Activated T-cell treated with anti-CD3 and anti-CD28 coated beads, Interleukin-2, amount 50 U/mL, for 72 hours (primary cell): ENCODE measurements at places on chromosomes 11 and 22.

DNA sequence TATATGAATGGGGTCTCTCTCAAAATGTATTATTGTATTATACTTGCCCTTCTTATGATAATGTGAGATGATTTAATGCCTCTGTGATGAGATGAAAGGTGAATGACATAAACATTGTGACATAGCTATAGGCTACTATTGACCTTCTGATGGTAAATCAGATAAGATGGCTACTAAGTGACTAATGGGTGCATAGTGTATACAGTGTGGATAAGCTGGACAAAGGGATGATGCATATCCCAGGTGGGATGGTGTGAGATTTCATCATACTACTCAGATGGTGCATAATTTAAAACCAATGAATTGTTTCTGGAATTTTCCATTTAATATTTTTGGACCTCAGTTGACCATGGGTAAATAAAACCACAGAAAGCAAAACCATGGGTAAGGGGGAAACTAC is 243.5 kb downstream of the SBF2 start:
- no peak for DNase-seq

GRCh38 chr22:17773606-17774205 is 563 bp downstream of the BID start:
- DNase-seq = peak; percentile 77

- DNase-seq = no peak
Observed at GRCh38 chr11:102473543-102473942, 21.0 kb upstream of the TMEM123 start.

DNA sequence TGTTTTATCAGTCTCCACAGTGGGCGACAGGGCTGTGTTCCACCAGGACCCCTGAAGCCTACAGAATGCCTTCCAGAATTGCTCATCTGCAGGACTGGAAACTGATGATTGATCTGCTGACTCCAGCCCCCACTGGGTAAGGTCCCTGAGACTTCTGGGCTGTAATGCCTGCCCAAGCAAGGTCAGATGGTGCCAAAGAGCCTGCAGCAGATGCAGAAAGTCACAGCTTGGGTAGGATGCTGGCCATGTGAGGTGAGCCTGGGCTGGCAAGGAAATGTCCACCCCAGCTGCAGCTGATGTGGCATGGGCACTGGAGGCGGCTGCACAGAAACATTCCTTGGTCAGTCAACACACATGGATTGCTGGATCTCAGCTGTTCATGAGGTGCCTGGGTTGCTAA is 30.9 kb downstream of the LRRC32 start:
- DNase-seq = no peak

DNA sequence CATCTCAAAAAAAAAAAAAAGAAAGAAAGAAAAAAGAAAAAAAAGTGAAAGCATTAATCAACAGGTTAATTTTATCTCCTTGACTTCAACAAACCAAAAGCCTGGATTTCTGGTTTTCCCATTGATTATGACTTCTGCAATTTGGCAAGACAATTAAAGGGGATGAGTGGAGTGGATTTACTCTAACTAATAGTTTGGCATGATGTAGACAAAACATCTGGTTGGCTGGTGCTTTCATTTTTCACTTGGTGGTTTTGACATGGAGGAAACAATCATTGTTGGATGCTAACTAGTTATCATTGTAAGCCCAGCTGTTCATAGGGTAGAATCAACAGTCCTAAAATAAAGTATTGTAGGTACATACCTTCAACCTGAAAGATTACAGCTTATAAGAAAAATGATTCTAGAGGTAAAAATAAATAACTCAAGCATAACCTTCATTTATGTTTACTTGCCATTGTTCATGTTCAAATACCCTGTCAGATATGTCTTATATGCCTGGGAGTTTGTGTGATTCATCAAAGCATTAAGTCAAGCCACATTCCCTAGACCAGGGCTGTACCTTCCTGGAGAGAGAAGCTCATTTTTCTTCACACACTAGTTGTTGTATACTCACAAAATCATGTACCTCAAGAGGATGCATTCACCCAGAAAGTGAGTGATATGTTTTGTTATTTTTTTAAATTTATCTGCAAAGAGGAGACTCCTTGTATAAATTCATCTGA is 15.1 kb downstream of the FIBIN start:
- DNase-seq = no peak

DNA sequence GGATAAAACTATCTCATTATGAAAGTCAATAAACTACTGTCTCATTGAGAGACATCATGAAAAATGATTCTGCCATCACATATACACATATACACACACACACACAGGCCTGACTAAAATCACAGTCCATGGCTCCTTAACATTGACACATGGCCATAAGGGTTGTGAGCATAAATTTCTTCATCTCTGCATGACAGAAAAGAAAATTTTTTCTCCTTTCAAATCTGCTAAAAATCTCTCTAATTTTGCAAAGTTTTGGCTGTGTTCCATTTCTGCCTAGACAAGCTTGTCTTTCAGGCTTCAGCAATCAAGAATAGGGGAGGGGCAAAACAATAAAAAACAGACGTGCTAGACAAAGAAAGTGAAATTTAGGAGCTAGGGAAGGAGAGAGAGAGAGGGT is 324.5 kb downstream of the LRRC4C start:
- no peak for DNase-seq

GRCh38 chr11:64185693-64186491 is at the start of gene STIP1:
Gene STIP1 (plus strand): TSS chr11:64186171. CDS start chr11:64186262, 91 bp downstream.
- DNase-seq = peak; percentile 99

DNA sequence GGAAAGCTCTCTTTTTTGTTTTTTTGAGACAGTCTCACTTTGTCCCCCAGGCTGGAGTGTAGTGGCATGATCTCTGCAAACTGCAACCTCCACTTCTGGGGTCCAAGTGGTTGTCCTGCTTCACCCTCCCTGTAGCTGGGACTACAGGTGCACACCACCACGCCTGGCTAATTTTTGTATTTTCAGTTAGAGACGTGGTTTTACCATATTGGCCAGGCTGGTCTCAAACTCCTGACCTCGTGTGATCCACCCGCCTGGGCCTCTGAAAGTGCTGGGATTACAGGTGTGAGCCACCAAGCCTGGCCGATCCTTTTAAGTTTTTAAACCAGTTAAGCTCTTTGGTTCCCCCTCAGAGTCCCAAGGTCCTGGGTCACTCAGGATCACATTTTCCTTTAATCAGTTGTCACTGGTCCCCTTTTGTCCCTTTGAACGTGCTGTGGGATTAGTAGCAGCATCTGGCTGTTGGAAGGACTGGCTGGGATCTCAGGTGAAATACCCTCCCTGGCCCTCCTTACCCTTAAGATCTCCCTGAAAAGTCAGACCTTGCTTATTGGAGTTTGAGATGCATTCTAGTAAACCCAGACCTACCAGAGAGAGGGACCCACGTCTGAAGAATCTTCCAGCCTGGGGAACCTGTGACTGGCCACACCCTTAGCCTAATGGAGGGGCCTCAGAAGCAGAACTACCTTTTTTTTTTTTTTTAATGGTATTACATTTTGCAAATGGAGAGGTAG is 8.1 kb downstream of the MALAT1 start:
- peak; percentile 60 for DNase-seq

DNA sequence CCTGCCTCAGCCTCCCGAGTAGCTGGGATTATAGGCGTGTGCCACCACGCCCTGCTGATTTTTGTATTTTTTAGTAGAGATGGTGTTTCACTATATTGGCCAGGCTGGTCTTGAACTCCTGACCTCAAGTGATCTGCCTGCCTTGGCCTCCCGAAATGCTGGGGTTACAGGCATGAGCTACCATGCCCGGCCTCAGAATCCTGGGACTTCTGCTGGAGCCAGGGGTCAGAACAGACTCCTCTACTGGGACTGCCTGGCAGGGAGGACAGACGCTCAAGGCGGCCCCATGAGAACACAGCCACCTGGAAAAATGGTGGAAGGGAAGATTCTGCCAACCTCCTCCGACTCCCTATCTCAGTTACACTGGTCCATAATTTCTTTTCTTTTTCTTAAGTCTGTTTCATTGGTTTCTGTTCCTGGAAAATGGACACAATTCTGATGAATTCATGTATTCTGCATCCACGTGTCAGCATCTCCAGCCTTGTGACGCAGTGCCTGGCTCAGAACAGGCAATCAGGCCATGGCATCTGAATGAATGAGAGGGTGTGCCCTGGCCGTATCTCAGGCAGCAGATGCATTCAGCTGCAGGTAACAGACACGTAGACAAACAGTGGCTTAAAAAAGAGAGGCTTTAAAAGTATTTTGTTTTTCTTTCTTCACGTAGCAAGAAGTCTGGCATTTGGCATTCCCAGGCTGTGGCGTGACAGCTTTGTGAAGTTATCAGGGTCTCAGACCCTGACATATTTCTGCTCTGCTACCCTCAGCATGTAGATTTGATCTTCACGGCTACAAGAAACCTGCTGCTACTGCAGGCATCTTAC is 4.8 kb downstream of the SMIM38 start:
- no peak for DNase-seq

DNA sequence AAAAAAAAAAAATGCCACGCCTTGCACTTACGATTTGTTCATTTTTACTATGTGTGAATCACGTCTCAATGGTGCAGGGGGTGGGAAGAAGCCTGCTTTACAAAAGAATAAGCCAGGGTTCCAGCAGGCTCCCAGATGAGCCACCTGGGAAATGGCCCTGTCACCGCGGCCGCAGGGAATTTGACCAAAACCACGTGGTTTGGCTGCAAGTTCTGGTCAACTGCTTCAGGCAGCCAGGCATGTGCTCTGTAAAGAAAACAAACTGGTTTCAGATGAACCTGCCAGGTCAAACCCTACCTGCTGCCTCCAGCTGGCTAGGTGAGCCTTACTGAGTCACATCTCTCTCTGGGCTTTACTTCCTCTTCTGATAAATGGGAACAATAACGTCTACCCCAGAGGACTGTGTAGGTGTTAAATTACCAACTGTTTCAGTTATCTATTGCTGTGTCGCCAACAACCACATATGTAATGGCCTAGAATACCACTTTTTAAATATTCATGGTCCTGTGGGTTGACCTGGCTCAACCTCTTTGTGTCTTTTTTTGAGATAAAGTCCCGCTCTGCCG is 30.5 kb upstream of the GCAT start:
- no peak for DNase-seq

GRCh38 chr11:2466069-2466801 is 21.4 kb downstream of the KCNQ1 start:
- no peak for DNase-seq

DNA sequence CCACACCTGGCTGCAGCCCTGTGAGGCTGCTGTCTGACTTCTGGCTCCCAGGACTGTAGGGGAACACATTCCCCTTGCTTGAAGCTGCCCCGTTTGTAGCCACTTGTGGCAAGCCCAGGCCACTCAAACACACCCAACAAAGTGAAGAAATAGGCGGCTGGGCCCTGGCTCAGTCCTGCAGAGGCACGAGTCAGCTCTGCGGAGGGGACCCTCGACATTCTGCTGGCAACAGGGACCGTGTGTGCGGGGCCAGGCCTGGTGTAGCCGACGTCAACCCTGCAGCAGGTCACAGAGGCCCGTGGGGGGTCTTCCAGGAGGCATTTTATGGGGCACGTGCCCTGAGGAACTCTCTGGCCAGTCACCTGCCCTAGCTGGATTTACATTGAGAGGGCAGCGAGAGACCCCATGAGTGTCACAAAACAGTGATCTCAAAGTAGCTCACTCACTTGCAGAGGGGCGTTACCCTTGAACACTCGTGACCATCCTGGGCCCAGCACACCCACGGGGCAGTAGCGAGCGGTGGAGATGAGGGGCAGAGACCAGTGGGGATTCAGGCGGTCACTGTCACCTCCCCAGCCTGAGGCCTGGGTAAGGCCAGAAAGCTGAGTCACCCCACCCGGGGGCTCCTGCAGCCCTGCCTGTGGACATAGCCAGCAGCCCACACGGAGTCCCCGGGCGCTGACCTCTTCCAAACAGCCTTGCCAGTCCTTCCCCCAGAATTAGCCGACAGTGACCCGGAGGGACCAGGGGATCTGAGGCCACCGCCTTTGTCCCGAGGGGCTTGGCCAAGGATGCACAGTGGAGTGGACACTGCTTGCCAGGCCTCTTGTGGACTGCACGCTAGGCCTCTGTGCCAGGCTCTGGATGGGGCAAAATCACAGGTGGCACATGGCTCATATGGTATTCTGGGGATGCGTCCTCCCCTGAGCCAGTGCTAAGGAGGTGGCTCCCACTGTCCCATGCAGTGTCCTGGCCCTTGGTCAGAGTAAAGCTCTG is 139.5 kb downstream of the CTTN start:
- DNase-seq = no peak

GRCh38 chr22:20590477-20591294 is 83.3 kb downstream of the MED15 start:
- no peak for DNase-seq

DNA sequence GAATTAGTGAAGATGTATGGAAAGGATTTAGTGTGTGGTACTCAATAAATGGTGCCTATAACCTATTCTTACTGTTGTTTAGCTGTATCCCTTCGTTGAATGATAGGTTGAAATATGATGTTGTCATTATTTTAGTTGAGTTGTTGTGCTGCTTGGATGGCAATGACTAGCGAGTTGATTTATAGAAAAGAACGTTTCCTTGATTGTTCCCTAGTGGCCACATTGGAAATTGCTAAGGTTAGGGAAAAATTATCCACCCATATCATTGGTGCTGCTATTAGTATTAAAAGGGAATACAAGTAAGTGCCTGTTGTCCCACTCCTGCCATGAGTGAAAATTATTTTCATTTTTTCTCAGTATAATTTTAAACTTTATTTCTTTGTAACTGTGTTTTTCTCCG is 14.5 kb downstream of the EMSY start:
- no peak for DNase-seq

DNA sequence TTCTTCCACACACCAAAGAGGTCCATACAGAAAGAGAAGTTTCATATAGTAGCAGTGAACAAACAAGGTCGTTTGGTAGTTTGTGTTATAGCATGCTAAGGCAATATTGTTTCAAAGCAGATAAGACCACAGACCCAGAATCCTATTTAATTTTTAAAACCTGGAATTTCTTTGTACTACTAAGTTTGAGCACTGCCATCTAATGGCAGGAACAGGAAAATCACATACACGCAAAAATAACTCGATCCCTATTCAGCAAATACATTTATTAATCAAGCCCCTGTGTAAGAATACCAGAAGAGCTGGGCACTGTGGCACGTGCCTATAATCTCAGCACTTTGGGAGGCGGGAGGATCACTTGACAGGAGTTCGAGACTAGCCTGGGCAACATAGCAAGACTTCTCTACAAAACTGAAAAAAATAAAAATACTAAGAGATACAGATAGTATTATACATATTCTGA is 2.9 kb upstream of the BTBD10 start:
- DNase-seq = no peak

- DNase-seq = no peak
Observed at GRCh38 chr22:37145180-37146050, 4.3 kb downstream of the IL2RB start.

GRCh38 chr11:32052215-32052614 is 38.7 kb upstream of the RCN1 start:
- DNase-seq = peak; percentile 49

DNA sequence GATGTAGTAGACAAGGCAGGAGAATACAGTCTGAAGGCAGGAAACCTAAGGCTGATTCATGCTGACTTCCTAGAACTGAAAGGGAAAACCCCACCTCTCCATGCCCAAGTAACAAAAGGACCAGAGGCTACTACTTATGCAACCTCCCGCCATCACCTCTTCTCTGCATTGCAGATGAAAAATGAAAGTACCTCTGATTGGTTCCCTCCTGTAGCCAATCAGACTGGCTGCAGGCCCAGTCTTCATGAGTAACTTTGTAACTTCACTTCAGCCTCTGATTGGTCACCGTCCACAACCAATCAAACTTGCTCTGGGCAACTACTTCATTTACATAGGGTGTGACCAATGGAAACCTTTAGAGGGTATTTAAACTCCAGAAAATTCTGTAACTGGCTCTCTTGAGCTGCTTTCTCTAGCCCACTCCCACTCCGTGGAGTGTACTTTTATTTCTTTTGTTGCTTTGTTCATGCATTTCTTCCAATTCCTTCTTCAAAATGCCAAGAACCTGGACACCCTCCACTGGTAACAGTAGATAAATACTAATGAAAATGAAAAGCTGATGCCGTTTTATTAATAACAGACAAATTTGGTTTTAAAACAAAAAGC is 5.2 kb upstream of the MAP6 start:
- DNase-seq = peak; percentile 63
